ENCODE measurements at places on chromosomes 3 and 15.

DNA sequence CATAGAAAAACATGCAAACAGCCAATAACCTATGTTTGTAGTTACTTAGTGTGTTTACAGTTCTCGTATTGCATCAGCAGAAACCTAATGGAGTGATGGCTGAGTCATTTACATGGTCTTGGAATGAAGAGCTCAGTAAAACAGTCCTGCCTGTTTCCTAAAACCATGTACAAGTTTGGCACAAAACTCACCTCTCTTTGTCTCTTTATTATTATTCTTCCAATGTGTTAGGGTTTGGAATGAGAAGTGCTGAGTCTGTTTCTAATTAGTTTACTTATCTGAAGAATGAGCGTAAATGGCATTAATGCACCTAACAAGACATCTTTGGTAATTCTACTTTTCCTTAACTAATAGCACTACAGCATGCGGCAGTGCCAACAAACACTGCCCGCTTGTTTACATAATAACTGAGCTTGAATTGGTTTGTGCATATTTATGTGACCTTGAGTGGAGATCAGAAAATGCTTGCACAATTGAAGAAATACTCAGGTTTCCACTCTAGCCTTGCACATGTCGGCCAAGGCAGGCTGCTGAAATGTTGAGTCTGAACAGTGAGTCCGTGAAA is 385.4 kb upstream of the SEMA6D start:
- no peak for ATAC-seq

- ATAC-seq, result no peak
These were observed 59.6 kb downstream of the PLCL2 start for GRCh38 chr3:16944356-16944755.

DNA sequence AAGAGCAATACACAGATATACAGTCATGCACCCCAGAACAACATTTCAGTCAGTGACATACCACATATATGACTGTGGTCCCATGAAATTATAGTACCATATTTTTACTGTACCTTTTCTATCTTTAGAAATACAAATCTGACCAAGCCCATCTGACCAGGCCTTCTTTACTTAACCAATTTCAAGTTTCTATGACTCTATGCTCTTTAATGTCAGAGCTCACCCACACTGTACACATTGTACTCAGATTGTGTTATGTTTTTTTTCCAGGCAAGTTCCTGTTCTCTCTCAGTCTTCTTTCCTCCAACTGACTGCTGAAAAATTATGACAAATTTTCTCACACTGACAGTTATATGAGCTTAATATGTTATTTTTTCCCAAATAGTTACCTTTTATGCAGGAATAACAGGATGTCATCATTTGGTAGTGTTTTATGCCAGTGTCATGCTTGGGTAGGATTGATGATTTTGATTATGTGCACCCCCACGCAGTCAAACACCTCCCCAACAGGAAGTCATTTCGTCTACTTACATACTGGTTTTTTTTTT is 8.0 kb upstream of the CBLB start:
- no peak for ATAC-seq

DNA sequence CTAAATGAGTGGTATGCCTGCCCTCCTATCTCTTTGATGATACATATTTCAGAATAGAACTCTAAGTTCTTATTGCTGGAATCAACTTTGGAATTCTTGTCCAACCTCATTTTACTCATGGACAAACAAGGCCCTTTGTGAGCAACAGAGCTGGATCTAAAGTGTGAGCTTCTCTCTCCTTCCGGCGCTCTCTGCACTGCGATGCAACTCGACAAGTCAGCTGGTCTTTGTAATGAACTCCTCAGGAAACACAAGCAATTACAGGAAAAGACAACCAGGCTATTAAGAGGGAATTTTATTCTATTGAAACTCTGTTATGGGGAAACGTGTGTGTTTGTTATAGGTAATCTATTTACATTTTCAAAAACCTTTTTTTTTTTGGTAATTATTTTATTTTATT is 20.3 kb upstream of the NRROS start:
- no peak for ATAC-seq

- no peak for ATAC-seq
These were observed 123.7 kb upstream of the HACD2 start for GRCh38 chr3:123708531-123708930.

Measured in SK-N-SH treated with all-trans-retinoic acid at 6 μM for 48 hours (cell line).